ENCODE measurements at places on chromosomes 6 and 20.

- no peak for DNase-seq
Observed at GRCh38 chr20:58852543-58853271, at the start of gene GNAS. TSS of gene GNAS (plus strand) at chr20:58852716.

DNA sequence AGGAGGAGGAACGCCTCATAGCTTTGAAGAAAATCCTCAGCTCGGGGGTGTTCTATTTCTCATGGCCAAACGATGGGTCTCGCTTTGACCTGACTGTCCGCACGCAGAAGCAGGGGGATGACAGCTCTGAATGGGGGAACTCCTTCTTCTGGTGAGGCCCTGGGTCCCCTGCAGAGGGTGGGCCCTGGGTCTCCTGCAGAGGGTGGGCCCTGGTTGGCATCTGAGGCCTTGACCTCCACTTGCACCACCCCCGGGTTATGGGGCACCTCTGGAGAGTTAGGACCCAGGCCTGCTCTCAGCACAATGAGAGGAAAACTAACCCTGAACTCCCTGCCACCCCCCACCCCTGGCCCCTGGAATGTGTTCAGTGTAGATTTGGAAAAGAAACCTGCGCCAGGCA, 47.2 kb downstream of the SYNJ2 start:
- DNase-seq: no peak

GRCh38 chr6:139760128-139760527, 385.7 kb upstream of the CITED2 start:
- DNase-seq: no peak

GRCh38 chr6:122845464-122845863, 56.4 kb downstream of the SMPDL3A start:
- no peak for DNase-seq

DNA sequence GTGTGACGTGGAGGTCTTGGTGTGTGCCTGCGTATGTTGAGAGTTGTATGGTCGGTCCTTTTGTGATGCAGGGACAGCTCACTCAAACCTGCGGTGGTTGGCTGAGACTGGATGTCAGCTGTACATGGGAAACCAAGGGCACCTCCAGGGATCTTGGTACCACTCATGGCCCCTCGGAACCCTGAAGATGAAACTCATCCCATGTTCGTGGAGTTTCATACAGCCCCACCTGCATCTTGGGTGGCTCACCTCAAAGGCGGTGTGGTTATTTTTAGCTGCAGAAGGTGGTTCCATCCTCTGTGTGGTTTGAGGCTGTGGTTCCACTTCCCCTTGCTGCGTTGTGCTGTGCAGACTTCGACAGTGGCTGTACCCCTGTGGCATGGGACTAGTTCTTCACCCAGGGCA, 52.6 kb upstream of the SLC22A1 start:
- no peak for DNase-seq

DNA sequence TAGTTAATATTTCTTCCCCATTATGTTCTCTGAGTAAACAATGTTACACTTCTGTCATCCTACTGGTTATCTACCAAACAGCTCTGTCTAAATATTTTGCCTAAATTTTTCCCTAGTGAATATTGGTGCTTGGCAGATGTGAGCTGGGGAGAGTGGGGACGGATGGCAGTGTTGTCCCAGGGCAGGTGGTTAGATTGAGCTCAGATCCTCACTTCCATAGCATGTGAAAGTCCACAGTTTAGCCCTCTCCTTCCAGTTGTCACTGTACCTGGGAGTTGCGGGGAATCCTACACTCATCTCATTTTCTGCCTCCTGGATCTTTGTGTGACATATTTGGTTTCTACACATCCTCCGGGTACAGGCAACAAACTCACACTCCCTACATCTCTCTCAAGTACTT, 484.9 kb downstream of the EPM2A start:
- DNase-seq: no peak

- no peak for DNase-seq
Observed at GRCh38 chr20:42749556-42749955, 440.1 kb downstream of the PTPRT start.

GRCh38 chr20:2255926-2256531, 39.8 kb upstream of the TGM3 start:
- DNase-seq: no peak

GRCh38 chr6:20415712-20416454, 14.2 kb downstream of the E2F3 start:
- no peak for DNase-seq

DNA sequence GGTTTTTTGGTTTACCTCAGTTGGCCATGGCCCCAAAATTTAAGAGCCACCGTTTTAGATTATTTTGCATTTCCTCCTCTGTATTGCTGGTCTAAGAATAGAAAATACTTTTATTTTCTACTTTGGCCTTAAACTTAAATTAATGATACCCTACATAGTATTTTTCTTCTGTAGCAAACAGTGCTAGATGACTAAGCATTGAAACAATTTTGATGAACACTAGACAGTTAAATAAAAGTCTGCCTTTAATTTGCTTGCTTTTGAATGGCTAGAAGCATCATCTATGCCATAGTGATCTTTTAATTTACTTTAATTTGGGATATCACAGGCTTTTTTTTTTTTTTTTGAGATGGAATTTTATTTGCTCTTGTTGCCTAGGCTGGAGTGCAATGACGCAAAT, 106.4 kb downstream of the CD109 start:
- no peak for DNase-seq

- no peak for DNase-seq
Observed at GRCh38 chr20:62232194-62232593, 6.1 kb upstream of the OSBPL2 start.

DNA sequence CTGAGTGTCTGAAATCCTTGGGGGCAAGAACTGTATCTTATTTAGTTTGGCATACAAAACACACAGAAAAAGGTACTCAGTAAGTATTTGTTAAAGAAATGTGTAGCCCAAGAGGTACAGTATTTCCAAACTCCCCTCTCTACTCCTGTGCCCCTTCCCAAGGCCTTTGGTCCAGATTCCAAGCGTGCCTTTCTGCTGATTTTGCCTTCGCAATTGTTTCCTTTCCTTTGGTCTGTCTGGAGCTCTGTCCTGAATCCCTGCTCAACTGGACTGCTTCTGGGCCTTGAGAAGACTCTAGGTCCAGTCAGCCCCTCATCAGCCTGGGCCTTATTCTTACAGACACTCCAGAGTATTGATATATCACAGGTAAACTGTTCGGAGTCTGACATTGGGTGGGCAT, 122.2 kb upstream of the SYNCRIP start:
- no peak for DNase-seq

DNA sequence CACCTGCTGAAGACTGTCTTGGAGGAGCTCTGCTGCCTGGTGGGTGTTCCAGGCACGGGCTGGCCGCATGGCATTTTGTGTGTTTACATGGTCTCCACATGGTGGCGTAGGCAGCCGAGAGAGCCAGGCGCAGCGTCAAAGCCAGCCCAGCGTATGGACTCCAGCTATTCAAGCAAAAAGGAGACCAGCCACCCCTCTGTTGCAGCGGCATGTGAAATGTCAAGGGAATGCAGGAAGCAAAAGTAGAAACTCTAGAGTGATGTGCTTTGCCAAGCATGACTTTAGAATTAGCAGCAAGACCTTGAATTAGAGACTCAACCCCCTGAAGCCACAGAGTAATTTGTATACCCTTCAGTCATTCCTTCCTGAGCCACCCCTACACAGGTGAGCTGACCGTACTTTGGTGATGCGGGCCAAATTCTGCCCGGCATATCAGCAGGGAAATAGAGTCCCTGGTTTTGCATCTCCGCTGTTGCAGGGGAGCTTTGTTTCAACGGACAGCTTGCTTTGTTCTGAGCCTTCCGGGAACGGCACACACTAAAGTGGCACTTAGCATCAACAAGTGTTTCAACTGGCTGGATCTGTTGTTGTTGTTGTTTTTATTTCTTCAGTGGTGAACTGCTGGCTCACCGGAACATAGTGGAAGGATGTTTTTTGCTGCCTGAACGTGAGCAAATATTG, 48.5 kb downstream of the FNDC1 start:
- DNase-seq: no peak

DNA sequence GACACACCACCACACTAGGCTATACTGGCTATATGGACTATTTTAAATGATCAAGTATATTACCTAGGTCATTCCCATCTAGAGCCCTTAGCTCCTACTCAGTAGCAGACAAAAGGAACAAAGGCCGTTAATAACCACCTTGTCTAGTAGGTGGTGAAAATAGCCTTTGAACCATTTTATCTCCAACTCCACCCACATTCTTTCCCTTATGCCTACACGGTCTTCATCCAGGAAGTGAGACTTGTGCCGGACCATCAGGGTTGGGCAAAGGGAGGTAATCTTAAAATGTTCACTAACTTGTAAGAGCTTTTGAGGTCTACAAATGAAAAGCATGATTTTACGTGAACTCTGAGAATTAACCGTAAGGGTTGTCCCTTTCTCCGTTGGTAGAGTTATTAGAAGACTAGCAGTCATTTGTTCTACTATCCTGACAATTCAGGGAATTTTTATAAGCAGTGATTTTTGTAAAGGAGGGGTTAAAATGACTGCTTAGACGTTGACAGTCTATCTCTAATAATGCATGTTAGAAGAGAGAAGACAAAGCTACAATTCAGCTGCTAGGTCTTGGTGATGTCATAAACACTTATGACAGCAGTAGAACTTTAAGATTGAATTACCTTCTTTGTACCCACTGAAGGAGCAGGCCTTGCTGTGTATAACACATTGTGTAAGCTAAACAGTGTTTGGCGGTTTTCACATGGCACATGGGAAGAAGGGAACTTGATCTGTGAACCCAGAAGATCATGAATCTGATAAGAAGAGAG, 371.8 kb upstream of the JAG1 start:
- DNase-seq: no peak

DNA sequence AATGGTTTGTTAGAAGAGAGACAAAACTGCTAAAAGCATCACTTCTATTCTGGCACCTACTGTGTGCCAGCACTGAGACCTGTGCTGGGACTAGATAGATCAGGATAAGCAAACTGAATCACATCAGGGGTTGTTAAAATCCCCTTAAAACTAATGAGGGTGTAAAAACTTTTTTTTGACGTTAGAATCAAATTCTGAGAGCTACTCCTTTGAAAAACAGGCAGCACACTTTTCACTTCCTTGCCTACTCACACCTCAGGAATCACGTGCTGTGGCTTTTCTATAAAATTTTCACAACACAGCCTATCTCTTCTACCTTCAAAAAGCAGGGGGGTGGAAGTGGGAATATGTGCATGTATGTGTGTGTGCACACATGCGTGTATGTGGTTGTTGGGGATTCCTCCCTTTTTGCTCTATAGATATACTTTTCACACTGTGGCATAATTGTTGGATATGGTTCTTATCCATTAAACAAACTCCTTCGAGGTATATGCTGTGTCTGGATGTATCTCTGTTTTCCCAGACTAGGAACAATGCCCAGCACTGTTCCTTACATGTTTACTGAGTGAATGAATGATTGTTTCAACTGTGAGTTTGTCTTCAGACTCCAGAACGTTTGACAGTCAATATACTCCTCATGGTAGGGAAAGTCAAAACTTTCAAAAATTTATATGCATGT, 105.4 kb downstream of the FYN start:
- no peak for DNase-seq

- DNase-seq: no peak
Observed at GRCh38 chr6:31557443-31558317, 10.3 kb downstream of the NFKBIL1 start.

GRCh38 chr6:154125421-154125820, 86.4 kb downstream of the OPRM1 start:
- no peak for DNase-seq

DNA sequence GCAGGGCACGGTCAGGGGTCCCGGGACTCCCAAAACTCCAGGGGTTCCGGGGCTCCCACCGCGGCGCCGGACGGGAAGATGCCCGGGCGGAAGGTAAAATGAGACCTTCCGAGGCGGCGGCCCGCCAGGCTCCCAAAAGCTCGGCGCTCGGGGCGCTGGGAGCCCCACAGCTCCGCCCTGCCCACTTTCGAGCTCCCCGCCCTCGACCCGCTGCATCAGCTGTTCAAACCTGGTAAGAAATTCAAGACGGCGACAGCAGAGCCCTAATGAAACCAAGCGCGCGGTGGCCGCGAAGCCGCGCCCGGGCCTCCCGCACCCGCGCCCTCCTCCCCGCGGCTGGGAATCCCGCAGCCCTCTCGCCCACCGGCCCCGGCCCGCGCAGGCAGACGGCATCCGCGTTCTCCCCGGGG, 369 bp downstream of the SLC4A11 start:
- DNase-seq: no peak

DNA sequence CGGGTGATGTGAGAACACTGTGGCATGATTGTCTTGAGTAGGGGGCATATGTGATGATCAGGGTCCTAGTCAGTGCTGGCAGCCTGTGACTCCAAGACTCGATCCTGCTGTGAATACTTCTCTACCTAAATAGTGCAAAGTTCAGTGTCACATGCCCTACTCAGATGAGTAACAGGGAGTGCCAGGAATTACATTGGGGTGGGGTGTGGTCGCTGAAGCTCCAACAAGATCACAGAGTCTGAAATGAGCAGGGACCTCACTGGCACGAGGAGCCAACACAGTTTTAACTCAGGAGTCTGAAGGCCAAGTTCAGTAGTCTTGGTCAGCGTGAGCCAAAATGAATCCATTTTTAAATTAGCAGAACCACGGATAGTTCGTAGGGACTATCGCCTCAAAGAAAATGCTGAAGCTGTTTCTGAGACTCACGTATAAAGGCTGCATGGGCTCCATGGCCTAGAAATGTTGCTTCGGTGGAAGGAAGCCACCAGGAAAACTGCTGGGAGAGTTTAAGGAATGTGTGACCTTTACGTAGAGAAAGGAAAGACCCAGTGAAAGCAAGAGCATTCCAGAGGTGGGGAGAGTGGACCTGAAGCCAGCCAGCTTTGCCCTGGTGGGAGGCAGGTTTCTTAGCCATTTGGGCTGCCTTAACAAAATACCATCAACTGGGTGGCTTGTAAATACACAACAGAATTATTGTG, 72.2 kb downstream of the RPP40 start:
- DNase-seq: no peak

DNA sequence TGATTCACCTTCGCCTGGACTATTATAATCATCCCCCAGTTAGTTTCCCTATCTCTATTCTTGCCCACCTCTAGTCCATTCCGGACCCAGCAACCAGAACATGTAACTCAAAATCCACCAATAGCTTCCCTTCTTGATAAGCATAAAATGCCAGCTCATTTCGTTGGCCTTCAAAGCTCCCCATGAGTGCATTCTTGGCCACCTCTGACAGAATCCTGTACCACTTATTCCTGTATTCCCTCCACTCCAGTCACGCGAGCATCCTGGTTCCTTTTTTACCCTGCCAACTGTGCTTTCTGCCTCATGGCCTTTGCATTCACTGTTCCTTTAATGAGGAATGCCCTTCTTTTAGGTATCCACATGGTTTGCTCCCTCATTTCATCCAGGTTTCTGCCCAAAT, 36.7 kb downstream of the CYP24A1 start:
- DNase-seq: no peak
